ENCODE measurements at places on chromosomes 6 and 20.

- no peak for DNase-seq
Measured at GRCh38 chr20:19958219-19958618, 58.9 kb upstream of the NAA20 start.

- no peak for DNase-seq
Measured at GRCh38 chr20:32798046-32798981, 21.4 kb upstream of the MAPRE1 start.

- no peak for DNase-seq
Measured at GRCh38 chr6:143896126-143896860, 32.0 kb downstream of the ZC2HC1B start.

GRCh38 chr6:106749609-106750008 is 120.2 kb downstream of the QRSL1 start:
- DNase-seq, result no peak

DNA sequence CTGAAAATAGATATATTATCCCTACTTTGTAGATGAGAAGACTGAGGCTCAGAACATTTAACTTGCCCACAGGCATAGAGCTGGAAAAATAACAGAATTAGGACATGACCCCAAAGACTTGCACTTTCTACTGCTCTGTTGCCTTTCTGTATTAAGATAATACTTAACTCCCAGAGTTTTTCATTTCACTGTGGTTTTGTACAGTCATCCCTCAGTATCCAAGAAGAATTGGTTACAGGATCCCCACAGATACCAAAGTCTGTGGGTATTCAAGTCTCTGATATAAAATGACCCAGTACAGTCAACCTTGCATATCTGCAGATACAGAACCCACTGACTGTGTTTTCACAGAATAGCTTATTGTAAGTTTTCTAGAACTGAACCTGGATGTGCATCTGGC is 16.8 kb downstream of the MRS2 start:
- DNase-seq, result no peak
